ENCODE measurements at places on chromosomes 13 and 19.

DNA sequence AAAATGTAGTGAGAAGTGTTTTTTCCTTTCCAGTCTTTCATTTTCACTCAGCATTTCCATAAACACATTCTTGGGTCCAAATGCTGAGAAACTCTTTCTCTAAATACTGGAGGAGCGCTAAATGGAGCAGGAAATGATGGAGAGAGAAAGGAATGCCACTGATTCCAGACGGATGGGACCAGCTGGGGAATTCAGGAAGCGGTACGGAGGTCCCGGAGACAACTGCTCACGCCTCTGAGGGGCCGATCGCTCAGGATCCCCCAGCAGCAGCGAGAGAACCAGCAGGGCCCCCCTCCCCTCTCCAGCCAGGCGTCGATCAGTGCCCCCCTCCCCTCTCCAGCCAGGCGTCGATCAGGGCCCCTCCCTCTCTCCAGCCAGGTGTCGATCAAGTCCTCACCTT is 13.2 kb downstream of the RASA3 start:
- peak; percentile 92 for DNase-seq

DNA sequence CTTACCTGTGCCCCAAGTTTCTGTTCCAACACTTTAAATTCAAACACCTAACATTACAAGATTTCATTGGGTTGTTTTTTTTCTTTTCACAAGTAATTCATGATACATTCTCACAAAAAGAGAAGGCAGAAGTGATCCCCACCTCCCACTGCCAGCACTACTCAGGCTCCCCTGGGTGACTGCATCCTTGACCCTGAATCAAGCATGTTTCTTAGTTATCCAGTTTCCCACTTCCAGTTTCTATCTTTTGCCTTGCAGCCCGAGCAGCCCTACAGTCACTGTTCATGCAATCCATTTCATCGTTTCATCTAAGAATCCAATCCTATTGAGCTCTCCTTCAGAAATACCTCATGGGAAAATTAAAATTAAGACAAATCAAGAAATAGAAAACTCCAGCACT is 61.4 kb downstream of the RNASEH2B start:
- DNase-seq = no peak

- no peak for DNase-seq
Observed at GRCh38 chr13:76741046-76741445, 145.2 kb downstream of the KCTD12 start.

GRCh38 chr13:22187329-22187728 is 516.5 kb downstream of the FGF9 start:
- no peak for DNase-seq

GRCh38 chr19:33814181-33815165 is 17.8 kb downstream of the KCTD15 start:
- DNase-seq = no peak

- no peak for DNase-seq
Observed at GRCh38 chr13:24138911-24139310, 21.6 kb upstream of the SPATA13 start.

GRCh38 chr13:102561933-102562332 is 34.9 kb upstream of the TPP2 start:
- DNase-seq = no peak

DNA sequence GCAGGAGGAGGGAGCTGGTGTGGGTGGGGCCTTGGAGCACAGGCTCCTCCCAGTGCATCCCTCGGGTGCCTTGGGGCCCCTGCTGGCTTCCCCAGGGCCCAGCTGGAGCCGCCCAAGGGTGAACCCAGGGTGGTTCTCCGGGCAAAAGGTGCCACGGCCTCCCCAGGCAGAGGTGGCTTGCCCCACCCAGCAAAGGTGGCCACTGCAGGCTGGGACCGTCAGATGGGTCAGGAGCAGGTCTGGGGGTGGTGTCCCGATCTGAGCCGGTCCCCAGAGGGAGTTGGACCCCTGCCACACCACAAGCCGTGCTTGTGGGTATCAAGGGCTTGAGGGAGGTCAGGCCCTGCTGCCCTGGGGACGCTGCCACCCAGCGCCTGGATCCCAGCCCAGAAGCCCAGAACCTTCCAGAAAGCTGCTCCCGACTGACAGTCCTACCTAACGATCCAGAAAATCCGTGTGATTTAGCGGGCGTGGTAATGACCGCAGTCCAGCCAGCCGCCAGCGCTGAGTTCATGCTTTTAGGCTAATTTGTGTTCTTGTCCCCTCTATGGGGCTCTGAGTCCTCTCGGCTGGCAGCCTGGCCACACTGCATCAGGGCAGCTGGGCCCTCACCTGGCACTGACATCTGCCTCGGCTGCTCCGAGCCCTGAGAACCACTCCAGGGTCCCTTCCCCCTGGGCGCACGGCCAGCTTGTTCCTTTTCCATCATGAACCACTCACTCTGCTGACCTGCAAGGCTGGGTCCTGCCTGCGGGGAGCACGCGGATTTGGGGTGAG is 5.0 kb upstream of the GRIN3B start:
- no peak for DNase-seq

DNA sequence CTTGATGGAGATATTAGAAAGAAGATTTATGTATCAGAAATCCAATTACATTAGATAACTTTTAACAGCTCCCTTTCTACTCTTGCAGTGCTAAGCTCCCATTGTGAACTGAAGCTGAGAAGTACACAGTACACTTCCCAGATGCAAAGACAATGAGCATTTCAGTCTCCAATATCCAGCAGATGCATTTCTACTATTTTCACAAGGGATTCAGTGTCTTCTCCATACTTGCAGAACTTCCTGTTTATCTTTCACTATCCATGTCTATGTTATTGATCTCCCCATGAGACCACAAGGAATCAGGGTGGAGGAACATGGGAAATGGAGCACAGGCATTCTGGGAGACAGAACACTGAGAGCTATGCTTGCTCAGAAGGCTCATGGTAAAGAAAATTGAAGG is 207.5 kb downstream of the ENOX1 start:
- DNase-seq = no peak

- no peak for DNase-seq
Observed at GRCh38 chr13:83536941-83537340, 345.3 kb downstream of the SLITRK1 start.

DNA sequence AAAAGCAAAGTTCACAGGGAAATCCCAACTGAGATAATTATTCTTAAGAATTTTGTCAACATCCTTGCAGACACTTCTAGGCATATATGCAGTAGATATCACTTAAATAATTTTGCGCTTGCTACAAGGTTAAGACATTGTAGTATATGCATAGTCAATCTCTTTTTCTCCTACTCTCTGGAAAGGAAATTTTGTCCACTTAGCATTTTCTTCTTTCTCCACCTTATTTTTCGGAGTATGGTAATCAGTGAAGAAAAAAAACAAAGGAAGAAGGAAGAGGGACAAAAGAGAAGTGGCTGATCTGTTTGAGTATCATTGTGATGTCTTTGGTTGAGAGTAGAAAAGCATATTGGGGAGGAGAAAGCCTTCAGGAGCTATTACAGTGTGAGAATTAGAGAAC is 104.6 kb downstream of the LACC1 start:
- DNase-seq = no peak

DNA sequence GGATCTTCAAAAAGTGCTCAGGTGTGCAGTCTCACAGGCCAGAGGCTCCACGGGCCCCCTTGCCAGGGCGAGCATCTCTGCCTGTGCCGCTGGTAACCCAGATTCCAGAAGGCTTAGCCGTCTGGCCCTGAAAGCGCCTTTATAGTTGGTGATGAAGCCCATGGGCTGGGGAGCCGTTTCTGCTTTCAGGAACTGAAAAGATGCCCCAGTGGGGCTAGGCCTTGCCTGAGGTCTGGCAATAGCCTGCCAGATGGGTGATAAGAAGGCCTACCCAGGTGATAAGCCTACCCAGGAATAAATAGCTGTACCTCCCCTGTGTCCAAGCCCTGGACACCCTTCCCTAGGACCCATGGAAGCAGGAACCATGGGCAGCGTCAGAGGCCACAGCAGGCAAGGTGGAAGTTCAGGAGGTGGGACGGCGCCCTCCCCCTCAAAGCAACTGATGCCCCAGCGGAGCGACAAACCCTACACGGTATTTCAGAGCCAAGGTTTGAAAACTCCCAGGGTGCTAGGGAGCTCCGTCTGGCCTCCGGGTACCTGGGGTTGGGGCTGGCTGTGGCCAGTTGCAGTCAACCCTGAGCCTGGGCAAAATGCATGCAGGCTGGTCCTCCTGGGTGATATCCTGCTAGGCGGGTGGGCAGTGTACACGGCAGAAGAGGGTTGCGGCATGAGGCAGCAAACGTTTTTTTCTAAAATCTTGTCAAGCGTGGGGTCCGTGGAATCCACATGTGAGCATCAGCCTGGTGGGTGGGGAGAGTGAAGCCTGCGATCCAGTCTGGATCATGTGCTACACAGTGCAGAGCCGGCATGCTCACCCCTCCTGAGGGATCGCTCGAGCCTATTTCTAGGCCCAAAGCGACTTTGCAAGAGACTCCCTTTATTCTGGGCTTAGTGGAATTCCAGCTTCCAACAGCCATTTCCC is 45.3 kb downstream of the ACTN4 start:
- no peak for DNase-seq

DNA sequence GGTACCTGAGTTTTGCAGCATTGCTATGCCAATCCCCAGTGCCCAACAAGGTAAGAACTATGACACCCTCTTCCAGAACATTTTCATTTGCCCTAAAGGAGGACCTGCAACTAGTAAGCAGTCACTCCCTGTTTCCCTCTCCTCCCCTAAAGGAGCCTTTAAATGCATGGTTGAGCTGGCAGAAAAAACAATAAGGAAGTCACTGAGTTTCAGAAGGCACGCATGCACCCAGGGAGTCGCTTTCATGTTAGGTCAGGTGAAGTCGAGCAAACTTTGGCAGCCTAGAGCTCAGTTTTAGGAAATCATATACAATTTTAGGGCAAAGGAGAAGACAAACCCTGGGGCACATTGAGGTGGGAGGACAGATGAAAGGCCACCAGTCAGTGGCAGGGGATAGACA is 11.8 kb downstream of the NLRP11 start:
- DNase-seq = no peak

GRCh38 chr13:27617881-27618321 is 2.4 kb downstream of the LNX2 start:
- no peak for DNase-seq

GRCh38 chr13:106846571-106847448 is 278.9 kb upstream of the ARGLU1 start:
- no peak for DNase-seq

DNA sequence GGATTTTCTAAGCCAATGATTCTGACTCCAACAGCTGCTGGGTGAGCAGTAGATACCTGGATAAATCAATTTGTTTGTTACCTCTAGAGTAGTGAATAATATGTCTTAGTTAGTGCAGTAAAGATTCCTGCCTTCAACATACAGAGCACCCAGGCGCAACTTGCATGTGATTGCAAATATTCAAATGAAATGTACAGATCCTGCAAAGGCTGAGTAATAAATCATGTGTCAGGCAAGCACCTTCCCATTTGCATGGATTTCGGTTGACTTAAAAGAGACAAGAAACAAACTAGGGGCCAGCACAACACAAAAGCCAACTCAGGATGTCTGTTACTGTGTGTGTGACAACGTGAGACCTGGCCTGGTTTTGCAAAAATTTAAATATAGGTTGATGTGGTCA is 79.7 kb downstream of the TNFSF11 start:
- DNase-seq = no peak
